ENCODE measurements at places on chromosomes 2 and 18. TPM values are rescaled to one million over a fixed set of nuclear protein-coding genes. Genes with fewer than 3 reads are reported as not detected.

DNA sequence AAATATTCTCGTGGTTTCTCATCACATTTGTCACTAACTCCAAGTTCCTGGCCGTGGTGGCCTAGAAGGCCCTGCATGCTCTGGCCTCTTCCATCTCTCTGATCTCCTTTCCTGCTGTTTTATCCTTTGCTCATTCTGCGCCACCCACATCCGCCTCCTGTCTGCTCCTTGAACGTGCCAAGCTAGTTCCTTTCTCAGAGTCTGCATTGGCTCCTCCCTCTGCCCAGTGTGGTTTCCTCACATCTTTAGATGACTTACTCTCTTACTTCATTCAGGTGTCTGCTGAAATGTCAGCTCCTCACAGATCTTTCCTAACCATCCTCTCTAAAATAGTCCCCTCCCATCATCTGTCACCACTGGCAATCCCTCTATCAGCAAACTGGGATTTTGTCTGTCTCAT lies 158.6 kb upstream of the RBMS1 start:
- H3K4me3 ChIP-seq, result no peak overlapping the region
- H3K36me3 ChIP-seq, result no peaks in the 10 kb centered on the region
- peak; percentile 62 for DNase-seq
- no peaks in the 10 kb centered on the region for H3K4me1 ChIP-seq
- no peaks in the 10 kb centered on the region for H3K27me3 ChIP-seq

Gene PROKR1
- total RNA-seq, result not detected

Gene YWHAQ
- 323 TPM for total RNA-seq

- H3K36me3 ChIP-seq, result peaks cover 6% of the 10 kb centered on the region
- no peak overlapping the region for H3K27ac ChIP-seq
- H3K27me3 ChIP-seq, result no peaks in the 10 kb centered on the region
- no peaks in the 10 kb centered on the region for H3K4me1 ChIP-seq
- no peak overlapping the region for H3K4me3 ChIP-seq
Measured at GRCh38 chr2:216508229-216508628, 9.6 kb downstream of the RPL37A start.

DNA sequence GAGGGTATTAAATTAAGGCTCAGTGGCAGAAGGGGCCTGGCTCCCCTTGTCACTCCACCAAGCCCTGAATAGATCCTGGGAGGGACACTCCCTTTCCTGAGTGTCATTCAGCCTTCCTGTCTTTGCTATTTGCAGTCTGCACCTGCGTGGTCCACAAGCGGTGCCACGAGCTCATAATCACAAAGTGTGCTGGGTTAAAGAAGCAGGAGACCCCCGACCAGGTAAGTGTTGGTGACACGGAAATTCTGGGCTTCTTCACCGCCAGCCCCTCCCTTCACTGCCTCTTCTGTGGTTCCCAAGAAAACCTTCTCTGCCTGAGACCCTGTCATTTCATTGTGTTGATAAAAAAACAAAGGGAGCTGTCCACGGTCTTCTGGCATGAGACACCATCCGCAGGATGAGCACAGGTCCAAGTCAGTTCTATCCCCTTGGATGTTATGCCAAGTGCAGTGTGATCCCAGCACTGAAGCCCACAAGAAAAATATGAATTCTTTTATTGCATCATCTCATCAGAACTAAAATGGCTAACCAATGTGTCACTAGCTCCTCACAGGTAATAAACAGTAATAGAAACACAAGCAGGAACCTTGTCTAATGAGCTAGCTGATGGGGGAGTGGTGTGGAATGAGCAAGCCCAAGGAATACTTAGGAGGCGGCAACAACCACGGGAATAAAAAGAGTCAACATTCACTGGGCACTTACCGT lies 316.9 kb upstream of the EPAS1 start:
- H3K4me3 ChIP-seq, result no peak overlapping the region
- no peaks in the 10 kb centered on the region for H3K4me1 ChIP-seq
- H3K27ac ChIP-seq, result no peak overlapping the region
- DNase-seq, result no peak

Gene NAT8
- total RNA-seq, result not detected

- peaks cover 2% of the 10 kb centered on the region for H3K36me3 ChIP-seq
- H3K27me3 ChIP-seq, result no peaks in the 10 kb centered on the region
- DNase-seq, result no peak
- no peak overlapping the region for H3K4me3 ChIP-seq
- no peaks in the 10 kb centered on the region for H3K4me1 ChIP-seq
Measured at GRCh38 chr2:205998583-205998982, 87.4 kb downstream of the INO80D start.

DNA sequence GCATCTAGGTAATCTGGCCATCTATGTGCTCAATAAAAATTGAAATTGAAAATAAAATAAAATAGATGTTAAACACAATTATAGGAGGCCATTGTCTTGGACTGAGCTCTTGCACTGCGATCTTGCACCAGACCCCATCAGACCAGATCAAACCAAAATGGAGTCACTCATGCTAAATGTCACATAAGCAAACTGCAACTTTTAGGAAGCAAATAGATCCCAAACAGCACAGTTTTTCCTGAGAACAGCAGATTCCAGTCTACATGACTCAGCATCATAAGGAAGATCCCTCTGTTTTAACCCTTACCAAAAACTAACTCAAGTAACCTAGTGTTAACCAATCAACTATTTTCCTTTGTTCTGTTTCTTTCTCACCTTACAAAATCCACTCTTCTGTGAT lies 57.7 kb upstream of the LRP1B start:
- no peak overlapping the region for H3K4me3 ChIP-seq
- no peak overlapping the region for H3K27ac ChIP-seq
- no peaks in the 10 kb centered on the region for H3K27me3 ChIP-seq
- peaks cover 2% of the 10 kb centered on the region for H3K4me1 ChIP-seq
